ENCODE measurements at places on chromosomes 7 and 10.

DNA sequence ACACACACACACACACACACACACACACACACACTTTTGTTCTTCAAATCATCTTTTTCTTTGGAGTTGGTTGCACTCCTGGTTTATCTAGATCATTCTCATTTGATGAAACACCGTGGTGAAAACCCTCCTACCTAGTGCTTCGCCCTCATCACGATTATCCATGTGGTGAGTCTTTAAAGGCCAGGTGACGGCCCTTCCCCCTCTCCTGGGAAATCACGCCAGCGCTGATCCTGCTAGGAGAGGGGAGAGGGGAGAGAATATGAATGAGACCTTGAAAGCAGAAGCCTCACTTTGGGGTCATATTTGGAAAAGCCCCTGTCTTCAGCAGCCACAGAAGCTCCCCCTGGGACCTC lies 103.9 kb upstream of the LRRC4 start:
- H3K27me3 ChIP-seq = peaks cover 3% of the 10 kb centered on the region
- DNase-seq = no peak
- peaks cover 3% of the 10 kb centered on the region for H3K4me1 ChIP-seq
- H3K27ac ChIP-seq = no peak overlapping the region
- no peaks in the 10 kb centered on the region for H3K36me3 ChIP-seq
- no peak overlapping the region for H3K4me3 ChIP-seq

GRCh38 chr7:112137141-112138101 lies 68.8 kb downstream of the DOCK4 start:
- no peaks in the 10 kb centered on the region for H3K27me3 ChIP-seq
- no peak for DNase-seq
- H3K27ac ChIP-seq = no peak overlapping the region
- H3K4me1 ChIP-seq = no peaks in the 10 kb centered on the region
- no peaks in the 10 kb centered on the region for H3K36me3 ChIP-seq

GRCh38 chr7:35694161-35694783 lies 663 bp downstream of the HERPUD2 start:
- H3K36me3 ChIP-seq = no peaks in the 10 kb centered on the region
- H3K27ac ChIP-seq = peak overlapping the region; percentile 95
- peak; percentile 6 for DNase-seq
- peak overlapping the region; percentile 92 for H3K4me3 ChIP-seq
- no peaks in the 10 kb centered on the region for H3K27me3 ChIP-seq

DNA sequence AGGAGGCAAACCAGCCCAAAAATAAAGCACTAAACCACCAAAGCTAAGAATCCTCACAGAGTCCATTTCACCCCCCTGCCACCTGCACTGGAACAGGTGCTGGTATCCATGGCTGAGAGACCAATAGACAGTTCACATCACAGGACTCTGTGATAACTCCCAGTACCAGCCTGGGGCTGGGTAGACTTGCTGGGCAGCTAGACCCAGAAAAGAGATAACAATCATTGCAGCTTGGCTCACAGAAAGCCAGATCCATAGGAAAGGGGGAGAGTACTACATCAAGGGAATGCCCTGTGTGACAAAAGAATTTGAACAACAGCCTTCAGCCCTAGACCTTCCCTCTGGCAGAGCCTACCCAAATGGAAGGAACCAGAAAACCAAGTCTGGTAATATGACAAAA lies 13.6 kb upstream of the SLC25A28 start:
- no peak for DNase-seq
- no peak overlapping the region for H3K4me3 ChIP-seq
- H3K4me1 ChIP-seq = no peaks in the 10 kb centered on the region
- H3K27me3 ChIP-seq = no peaks in the 10 kb centered on the region

- H3K27me3 ChIP-seq = no peaks in the 10 kb centered on the region
- no peaks in the 10 kb centered on the region for H3K4me1 ChIP-seq
- H3K27ac ChIP-seq = no peak overlapping the region
- H3K36me3 ChIP-seq = no peaks in the 10 kb centered on the region
- no peak for DNase-seq
Observed at GRCh38 chr7:56291-56913, 136.0 kb upstream of the FAM20C start.

- no peak overlapping the region for H3K4me3 ChIP-seq
- H3K4me1 ChIP-seq = no peaks in the 10 kb centered on the region
- no peak overlapping the region for H3K27ac ChIP-seq
- no peaks in the 10 kb centered on the region for H3K36me3 ChIP-seq
- no peaks in the 10 kb centered on the region for H3K27me3 ChIP-seq
- DNase-seq = no peak
Observed at GRCh38 chr7:71005109-71005508, 126.8 kb upstream of the GALNT17 start.
